GM18507 (cell line): ENCODE measurements at places on chromosomes 7 and 10.

DNA sequence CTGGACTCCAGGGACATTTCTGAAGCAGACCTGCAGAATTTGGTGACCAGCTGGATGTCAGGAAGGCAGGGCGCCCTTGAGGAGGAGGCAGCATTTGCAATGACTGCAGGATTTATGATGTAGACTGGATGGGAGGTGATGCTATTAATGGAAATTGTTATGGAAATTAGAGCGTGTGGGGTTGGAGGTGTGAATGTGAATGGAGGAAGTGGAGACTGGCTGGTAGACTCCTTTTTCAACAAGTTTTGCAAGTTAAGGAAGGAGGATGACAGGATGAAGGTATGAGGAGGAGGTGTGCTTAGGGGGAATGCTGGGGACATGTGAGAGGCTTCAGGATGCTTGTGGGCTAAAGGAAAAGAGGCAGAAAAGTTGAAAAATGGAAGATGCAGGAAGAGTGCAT is 137.0 kb downstream of the TMEM178B start:
- DNase-seq: no peak

GRCh38 chr7:75854233-75854632 is 24.6 kb upstream of the RHBDD2 start:
- DNase-seq: no peak

- no peak for DNase-seq
Measured at GRCh38 chr7:118076564-118076963, 107.4 kb upstream of the LSM8 start.

DNA sequence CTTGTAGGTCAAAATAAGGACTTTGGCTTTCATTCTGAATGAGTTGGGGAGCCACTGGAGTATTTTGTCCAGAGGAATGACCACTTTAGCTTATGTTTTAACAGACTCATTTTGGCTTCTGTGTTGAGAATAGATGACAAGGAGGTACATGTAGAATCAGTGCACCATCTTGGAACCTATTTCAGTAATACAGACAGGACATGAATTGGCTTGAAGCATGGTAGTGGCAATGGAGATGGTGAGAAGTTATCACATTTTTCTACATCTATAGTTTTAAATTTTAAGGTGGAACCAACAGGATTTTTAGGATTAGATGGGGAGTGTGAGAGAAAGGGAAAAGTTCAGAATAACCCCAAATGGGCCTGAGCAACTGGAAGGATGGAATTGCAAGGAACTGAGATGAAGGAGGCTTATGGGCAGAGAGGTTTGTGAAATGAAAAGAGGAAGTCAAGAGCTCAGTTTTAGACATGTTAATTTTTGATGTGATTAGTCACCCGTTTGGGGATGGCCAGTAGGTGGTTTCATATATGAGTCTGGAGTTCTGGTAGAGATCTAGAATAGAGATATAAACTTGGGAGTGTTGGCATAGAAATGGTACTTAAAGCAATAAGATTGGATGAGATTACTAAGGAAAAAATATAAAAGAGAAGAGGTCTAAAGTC is 89.2 kb upstream of the JAZF1 start:
- DNase-seq: no peak

GRCh38 chr10:74575191-74575720 is 251.1 kb upstream of the KAT6B start:
- DNase-seq: no peak

DNA sequence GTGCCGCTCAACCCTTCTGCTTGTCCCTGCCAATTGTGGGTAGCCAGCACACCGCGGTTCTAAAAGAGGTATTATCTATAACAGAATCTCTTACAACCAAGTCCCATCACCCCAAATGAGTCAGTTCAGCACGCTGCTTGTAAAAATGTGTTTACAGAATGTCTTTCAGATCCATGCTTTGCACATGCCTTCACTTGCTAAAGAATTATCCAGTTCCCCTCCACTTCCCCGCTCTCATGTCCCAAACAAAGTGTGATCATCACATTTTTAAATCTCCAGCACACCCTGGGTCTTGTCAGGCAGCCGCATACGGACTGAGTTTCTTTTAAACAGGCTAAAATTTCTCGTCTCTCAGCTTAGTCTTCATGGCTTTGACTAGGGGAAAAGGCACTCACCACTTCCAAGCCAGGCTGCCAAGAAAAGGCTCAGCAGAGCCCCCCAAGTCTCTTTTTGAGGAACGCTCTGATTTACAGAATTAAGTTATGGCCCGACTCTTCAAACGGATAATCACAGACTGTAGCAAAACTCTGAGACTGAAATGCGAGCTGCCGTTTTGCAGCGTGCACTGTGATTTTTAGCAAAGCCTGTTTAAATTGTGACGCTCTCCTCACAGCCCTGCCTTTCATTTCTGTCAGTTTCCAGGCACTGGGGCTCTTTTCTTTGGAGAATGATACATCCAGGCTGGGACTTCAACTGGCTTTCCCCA is 29.8 kb upstream of the FGFR2 start:
- no peak for DNase-seq

DNA sequence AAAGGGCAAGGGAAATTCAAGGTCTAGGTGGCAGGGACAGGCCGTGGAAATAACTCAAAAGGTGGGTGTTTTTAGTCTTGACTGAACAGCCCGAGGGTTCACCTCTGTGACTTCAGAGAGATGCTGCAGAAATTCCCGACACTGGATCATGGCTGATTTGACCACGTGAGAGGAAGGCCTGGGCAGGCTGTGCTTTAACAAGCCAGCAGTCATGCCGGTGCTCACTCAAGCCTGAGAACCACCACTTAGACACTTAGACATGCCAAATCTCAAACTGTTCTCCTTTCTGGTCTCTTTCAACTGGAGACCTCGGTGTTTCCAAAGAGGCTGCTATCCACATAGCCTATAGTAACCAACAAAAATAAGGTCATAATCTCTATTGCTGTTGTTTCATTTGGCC is 15.4 kb downstream of the TECTB start:
- no peak for DNase-seq

- no peak for DNase-seq
Measured at GRCh38 chr7:13508586-13508985, 480.9 kb downstream of the ETV1 start.

- no peak for DNase-seq
Measured at GRCh38 chr10:22795546-22795945, 81.2 kb upstream of the PIP4K2A start.

- peak; percentile 18 for DNase-seq
Measured at GRCh38 chr10:63628526-63629362, 107.5 kb downstream of the REEP3 start.

GRCh38 chr7:17005271-17005670 is 123.5 kb upstream of the AGR3 start:
- DNase-seq: no peak
